ENCODE measurements at places on chromosomes 6 and 20. TPM values are rescaled to one million over a fixed set of nuclear protein-coding genes. Genes with fewer than 3 reads are reported as not detected.
A peak's percentile ranks its signal among the peaks of the same experiment; 100 is the strongest.

The NRM gene
- total RNA-seq, result 4.2 TPM

The ANKRD66 gene
- not detected for total RNA-seq

The HTR1E gene
- total RNA-seq, result not detected

The RIMS4 gene
- total RNA-seq, result not detected

The PCMT1 gene
- 53.1 TPM for total RNA-seq

The BMP6 gene
- not detected for total RNA-seq

The COL11A2 gene
- 1.5 TPM for total RNA-seq

- H3K4me3 ChIP-seq, result no peak overlapping the region
- no peak for DNase-seq
- H3K27ac ChIP-seq, result no peak overlapping the region
- H3K27me3 ChIP-seq, result peaks cover 42% of the 10 kb centered on the region
- H3K4me1 ChIP-seq, result no peaks in the 10 kb centered on the region
These were observed 5.0 kb upstream of the KCNK16 start for GRCh38 chr6:39327507-39327906.

DNA sequence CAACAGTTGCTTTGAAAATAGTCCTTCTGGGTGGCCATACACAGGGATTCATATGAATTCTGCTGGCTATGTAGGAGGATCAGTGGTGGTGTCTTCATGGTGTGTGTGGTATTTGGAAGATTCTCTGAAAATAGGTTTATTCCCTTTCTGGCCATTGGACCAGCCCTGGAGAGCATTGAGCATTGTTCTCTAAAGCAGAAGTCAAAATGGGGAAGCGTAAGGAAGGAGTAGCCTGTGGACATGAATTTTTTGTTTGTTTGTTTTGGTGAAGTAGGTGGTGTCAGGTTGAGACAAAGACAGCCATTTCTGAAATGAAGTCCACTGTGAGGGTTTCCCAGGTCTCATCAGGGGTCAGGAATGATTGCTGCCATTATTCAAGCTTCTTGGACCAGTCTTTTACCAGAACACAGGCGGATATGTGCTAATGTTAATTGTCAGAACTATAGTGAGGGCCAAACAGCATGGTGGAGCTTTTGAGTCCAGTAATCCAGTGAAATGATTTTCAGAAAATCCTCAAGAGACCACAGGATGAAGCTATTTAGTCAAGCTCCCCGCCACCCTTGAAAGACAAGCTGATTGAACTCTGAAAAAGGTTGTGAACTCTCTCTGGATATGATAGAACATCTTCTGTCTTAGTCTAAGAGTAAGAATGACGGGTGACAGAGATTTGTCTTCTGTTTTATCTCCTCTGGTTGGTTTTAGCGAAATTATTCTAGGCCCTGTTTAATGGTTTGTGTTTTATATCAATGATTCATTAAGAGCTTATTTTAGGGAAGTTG lies 60.0 kb downstream of the DNAH8 start:
- H3K27ac ChIP-seq, result no peak overlapping the region
- peaks cover 2% of the 10 kb centered on the region for H3K27me3 ChIP-seq
- no peaks in the 10 kb centered on the region for H3K36me3 ChIP-seq
- H3K4me1 ChIP-seq, result no peaks in the 10 kb centered on the region
- no peak overlapping the region for H3K4me3 ChIP-seq

- no peaks in the 10 kb centered on the region for H3K36me3 ChIP-seq
- no peaks in the 10 kb centered on the region for H3K27me3 ChIP-seq
- no peak overlapping the region for H3K27ac ChIP-seq
- no peaks in the 10 kb centered on the region for H3K4me1 ChIP-seq
These were observed 196.8 kb upstream of the HSF2 start for GRCh38 chr6:122202576-122203137.

- no peak overlapping the region for H3K4me3 ChIP-seq
- peaks cover 2% of the 10 kb centered on the region for H3K4me1 ChIP-seq
- no peak for DNase-seq
- no peak overlapping the region for H3K27ac ChIP-seq
- no peaks in the 10 kb centered on the region for H3K27me3 ChIP-seq
These were observed 8.2 kb downstream of the ATRN start for GRCh38 chr20:3479025-3479424.

DNA sequence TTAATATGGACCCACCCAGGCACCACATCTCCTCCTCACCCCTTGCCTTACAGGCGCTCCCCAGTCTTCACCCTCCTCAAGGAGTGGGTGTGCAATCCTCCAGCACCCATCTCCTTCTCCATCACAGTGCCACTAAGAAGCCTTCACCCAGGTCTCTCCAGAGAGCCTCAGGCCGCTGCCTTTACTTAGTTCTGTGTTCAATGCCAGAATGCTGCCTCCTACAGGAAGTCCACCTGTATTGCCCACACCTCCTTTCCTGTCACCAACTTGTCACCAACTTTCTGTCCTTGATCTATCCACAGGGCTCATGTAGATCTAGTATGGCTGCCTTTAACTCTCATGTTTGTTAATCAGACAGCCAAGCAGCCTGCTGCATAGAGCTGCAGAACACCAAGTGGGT lies 586 bp upstream of the LST1 start:
- H3K27ac ChIP-seq, result peak overlapping the region; percentile 86
- no peaks in the 10 kb centered on the region for H3K36me3 ChIP-seq
- H3K4me1 ChIP-seq, result peaks cover 85% of the 10 kb centered on the region
- H3K4me3 ChIP-seq, result peak overlapping the region; percentile 22
- DNase-seq, result peak; percentile 49

- H3K27me3 ChIP-seq, result peaks cover 13% of the 10 kb centered on the region
- no peak for DNase-seq
- no peak overlapping the region for H3K27ac ChIP-seq
These were observed 333.9 kb upstream of the CNR1 start for GRCh38 chr6:88499845-88500699.

- no peaks in the 10 kb centered on the region for H3K27me3 ChIP-seq
- H3K4me3 ChIP-seq, result no peak overlapping the region
- no peaks in the 10 kb centered on the region for H3K4me1 ChIP-seq
These were observed 47.5 kb upstream of the ZFP64 start for GRCh38 chr20:52239102-52239501.

Data from T-cell (primary cell).